ENCODE measurements at places on chromosomes 4 and X.

DNA sequence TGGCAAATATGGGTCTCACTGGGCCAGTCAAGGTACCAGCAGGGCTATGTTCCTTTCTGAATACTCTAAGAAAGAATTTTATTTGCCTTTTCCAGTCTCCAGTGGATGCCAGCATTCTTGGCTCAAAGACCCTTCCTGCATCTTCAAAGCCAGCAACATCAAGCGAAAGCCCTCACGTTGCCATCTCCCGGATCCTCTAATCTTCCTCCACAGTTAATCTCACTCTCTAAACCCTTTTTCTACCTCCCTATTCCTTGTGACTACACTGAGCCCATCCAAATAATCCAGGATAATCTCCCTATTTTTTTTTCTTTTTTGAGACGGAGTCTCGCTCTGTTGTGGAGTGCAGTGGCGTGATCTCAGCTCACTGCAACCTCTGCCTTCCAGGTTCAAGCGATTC is 23.4 kb downstream of the RFC1 start:
- DNase-seq: no peak

GRCh38 chr4:144667500-144667899 is 21.5 kb downstream of the HHIP start:
- DNase-seq: no peak

- no peak for DNase-seq
Measured at GRCh38 chr4:140255467-140255866, 101.5 kb upstream of the MAML3 start.

DNA sequence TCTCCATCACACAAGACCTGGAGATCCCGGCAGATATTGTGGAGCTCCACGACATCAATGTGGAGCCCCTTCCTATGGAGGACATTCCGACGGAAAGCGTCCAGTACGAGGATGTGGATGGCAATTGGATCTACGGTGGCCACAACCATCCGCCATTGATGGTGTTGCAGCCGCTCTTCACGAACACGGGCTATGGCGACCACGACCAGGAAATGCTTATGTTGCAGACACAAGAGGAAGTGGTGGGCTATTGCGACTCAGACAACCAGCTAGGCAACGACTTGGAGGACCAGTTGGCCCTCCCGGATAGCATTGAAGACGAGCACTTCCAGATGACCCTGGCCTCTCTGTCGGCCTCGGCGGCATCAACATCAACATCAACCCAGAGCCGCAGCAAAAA is 717 bp downstream of the YY2 start:
- DNase-seq: no peak

DNA sequence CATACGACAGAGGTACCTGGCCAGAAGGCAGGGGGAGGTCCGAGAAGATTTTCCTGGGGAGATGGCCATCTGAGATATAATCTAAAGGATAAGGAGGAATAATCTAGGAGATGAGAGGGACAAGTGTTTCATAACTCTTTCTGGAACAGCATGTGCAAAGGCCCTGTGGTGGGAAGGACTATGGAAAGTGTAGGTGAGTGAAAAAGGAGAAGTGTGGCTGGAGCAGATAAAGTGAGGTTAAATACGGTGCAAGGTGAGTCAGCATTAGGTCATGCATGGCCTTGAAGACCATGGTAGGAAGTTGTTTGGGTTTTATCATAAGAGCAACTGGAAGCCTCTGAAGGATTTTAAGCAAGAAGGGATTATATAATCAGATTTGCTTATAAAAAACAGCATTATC is 34.6 kb upstream of the MTM1 start:
- no peak for DNase-seq

- DNase-seq: peak; percentile 31
Measured at GRCh38 chr4:75432683-75433082, 81.5 kb downstream of the RCHY1 start.

DNA sequence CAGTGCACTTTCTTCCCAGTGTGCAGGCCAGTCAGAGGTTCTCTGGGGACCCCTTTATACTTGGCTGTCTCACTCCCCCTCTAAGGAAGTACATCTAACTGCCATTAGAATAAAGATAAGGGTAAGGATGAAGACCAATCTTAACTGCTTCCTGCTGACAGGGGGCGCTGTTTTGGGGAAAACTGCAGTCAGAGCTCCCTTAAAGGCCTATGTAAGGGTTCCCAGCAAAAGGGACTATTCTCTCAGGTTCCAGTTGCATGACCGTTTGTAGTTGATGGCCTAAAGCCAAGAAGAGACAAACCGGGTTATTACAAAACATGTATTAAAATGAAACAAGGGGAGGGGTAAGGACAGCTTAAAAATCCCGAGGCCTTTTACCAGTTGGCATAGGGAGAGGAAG is 115.6 kb upstream of the SPIN4 start:
- DNase-seq: no peak

GRCh38 chr4:138892483-138893407 is 122.8 kb upstream of the NOCT start:
- DNase-seq: no peak

GRCh38 chrX:12292996-12293765 is 154.9 kb downstream of the FRMPD4 start:
- no peak for DNase-seq

- no peak for DNase-seq
Measured at GRCh38 chrX:121832446-121832845, 785.0 kb downstream of the GLUD2 start.

DNA sequence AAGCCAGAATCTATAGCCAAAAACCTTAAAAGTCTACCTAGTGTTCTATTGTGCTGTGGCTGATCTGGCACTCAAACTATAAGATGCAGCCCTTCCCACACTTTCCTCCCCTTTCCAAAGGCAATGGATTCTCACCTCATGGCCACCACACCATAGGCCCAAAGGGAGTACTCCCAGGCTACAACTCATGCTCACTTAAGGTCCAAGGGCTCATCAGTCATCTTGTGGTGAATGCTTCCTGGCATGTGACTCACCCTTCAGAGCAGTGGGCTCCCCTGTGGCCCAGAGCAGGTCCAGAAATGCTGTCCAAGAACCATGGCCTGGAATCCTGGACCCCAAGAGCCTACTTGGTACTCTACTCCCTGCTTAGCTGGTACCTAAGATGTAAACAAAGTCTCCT is 181.0 kb downstream of the CHRDL1 start:
- no peak for DNase-seq

DNA sequence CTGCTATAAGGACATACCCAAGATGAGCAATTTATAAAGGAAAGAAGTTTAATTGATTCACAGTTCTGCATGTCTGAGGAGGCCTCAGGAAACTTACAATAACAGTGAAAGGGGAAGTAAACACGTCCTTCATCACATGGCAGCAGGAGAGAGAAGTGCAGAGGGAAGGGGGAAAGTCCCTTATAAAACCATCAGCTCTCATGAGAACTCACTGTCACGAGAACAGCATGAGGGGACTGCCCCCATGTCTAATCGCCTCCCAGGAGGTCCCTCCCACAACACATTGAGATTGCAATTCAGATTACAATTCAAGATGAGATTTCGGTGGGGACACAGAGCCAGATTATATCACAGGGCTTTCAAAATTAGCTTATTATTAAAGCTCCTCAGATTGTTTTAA is 209.5 kb upstream of the PPP3CA start:
- DNase-seq: no peak

GRCh38 chrX:136652822-136653723 is 5.1 kb downstream of the CD40LG start:
- DNase-seq: no peak

DNA sequence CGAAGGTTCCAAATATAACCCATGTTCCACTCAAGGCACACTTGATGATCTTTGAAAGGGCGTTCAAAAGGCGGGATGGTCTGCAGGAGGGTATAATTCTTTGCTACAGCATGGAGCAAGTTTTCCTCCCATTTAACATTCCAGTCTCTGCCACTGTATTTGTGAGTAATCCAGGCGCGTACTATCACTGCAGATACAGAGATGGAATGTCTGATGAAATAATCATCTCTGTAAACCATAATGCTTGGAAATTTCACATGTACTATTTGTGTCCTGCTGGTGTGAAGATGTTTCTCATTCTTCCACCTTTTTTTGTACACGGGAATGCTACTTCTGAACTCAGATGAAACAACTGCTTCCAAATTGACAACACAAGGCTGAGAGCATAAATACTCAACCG is 15.5 kb downstream of the SEL1L3 start:
- DNase-seq: no peak

DNA sequence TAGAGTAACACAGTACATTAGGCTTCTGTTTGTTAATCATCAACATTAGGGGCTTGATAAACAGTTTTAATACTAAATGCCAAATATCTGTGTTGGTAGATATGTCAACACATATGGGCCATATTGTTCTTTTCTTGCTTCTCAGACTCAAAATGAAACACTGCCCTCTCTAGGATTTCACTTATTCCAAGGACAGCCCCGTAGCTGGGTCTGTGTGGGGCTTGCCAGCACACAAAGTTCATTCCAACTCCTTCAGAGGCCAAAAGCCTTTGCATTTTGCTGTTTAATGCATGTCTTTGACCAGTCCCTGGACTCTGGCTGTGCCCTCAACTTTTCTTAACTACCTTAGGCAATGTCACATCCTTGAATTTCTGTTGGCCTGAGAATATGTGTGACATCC is 102.0 kb upstream of the ZNF827 start:
- DNase-seq: no peak

DNA sequence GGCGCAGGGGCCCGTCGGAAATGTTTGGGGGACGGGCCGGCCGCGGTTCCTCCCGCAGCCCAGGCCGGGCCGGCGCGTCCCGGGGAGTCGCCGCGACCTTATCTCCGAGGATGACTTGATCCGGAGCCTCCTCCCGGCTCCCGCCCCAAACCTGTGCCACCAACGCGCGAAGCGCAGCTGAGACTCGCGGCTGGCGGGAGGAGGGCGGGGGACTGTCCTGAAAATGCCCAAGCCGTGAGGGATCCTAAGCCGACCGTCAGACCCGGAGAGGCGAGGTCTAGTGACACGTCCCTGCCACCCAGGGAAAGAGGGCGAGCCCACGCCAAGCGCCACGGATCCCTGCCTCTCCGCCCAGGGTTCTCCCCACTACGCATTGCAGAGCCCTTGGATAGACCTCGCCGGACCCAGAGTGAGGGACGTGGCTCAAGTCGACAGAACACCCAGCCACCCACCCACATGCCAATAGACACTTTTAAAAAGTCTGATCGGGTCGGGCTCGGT is 26.9 kb downstream of the UTP14A start:
- DNase-seq: peak; percentile 62

GRCh38 chr4:7158991-7159390 is 33.3 kb upstream of the SORCS2 start:
- DNase-seq: no peak

DNA sequence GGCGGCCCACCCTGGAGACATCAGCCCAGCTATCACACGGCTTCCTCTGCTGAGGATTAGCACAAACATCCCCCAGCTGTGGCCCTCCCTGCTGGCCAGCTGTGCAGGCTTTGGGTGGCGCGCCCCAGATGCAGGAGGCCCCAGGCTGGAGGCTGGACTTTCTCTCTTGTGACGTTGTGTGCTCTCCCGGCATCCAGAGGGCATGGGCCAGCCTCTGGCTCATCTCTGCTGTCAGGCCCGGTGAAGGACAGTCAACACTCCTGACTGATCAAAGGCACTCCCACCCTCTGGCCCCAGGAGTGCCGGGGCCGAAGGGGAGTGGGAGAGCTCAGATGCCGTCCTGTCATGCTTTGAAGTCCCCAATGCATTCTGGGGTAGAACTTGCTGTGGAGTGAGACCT is 29.9 kb upstream of the PJA1 start:
- no peak for DNase-seq

GRCh38 chr4:169362607-169363006 is 91.9 kb upstream of the SH3RF1 start:
- no peak for DNase-seq

- DNase-seq: no peak
Measured at GRCh38 chr4:17189401-17189720, 290.9 kb upstream of the LDB2 start.

- no peak for DNase-seq
Measured at GRCh38 chr4:153520801-153521329, 54.7 kb downstream of the TMEM131L start.

GRCh38 chr4:152894673-152895072 is 41.5 kb upstream of the FHDC1 start:
- DNase-seq: no peak

DNA sequence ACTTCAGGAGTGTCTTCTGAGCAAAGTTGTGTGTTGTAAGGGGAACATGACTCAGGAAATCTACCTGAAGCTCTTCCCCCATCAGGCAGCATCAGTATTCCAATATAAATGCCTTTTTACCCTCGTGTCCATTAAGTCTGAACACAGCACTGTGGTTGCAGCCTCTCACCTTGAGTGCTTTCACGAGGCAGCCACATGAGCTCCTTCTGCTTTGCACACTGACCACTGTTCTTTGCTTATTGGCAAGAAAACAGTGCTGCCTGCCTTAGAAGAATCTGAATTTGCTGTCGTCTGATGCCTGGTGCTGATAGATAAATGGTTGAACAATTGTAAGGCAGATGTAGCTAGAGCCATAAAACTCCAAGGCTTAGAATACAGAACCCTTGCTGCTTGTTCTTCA is 139.6 kb upstream of the WDR1 start:
- DNase-seq: no peak

- DNase-seq: peak; percentile 11
Measured at GRCh38 chr4:111748157-111748556, 397.1 kb upstream of the FAM241A start.

- DNase-seq: no peak
Measured at GRCh38 chr4:85778632-85779131, 303.7 kb downstream of the ARHGAP24 start.

- DNase-seq: no peak
Measured at GRCh38 chr4:13892739-13893105, 265.2 kb upstream of the BOD1L1 start.

- no peak for DNase-seq
Measured at GRCh38 chr4:1488357-1488756, 82.1 kb upstream of the NKX1-1 start.

GRCh38 chrX:14051416-14051815 is 21.7 kb upstream of the GEMIN8 start:
- no peak for DNase-seq

GRCh38 chr4:151324124-151324751 is 1.2 kb downstream of the SH3D19 start:
- DNase-seq: peak; percentile 89

DNA sequence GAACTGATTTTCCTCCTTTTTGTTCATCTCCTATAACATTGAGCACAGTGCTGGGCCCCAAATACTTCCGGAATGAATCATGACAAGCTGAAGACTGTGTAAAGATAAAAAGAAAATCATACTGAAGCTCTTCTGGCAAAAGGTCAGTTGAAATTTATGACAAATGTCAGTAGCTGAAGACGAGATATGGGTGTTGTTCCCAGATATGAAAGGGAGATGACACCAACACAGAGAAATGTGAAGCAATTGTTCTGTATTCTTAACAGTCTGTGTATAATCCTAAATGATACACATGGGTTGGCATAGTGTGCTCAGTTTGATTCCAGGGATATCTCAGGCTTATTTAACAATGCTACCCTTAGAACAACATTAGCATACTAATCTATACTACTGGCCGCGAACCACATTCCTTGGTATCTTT is 170.5 kb upstream of the PITX2 start:
- peak; percentile 43 for DNase-seq
